ENCODE measurements at places on chromosomes 4 and X.

DNA sequence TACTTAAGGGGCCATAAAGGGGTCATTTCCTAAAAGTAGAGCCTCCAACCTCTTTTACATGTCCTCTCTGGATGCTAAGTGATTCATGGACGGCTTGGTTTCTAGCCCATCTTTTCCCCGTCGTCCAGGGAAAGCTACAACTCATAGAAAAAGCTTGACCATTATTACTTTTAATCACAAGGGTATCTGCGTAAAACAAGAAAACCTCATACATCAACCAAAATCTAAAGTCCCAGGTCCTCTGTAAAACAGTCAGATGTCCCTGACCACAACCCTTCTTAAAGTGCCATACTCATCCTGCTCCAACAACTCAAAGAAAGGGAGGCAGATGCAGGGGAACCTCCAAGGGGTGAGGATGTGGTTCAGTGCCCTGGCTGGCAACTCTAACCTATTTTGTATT, 29.6 kb downstream of the ADGRA3 start:
- DNase-seq, result peak; percentile 22

DNA sequence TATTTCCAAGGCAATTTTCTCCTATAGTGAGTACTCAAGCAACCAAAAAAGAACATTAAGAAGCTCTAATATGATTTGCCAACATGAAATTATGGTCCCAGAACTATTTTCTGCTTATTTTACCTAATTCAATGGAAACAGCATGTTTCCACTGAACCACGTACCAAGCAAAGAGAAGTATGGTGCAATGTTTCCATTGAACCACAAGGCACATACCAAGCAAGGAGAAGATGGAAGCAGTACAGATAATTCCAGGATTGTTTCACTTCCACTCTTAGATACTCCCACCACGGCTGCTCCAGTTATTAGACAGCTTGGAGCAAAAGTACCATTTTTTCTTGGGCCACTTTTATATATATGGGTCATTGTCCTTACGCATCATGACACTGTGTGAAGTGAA, 164.9 kb downstream of the RNF150 start:
- DNase-seq, result no peak

GRCh38 chrX:69107231-69107739, 58.0 kb downstream of the PJA1 start:
- DNase-seq, result no peak

GRCh38 chr4:111930659-111931058, 214.6 kb upstream of the FAM241A start:
- DNase-seq, result no peak

- no peak for DNase-seq
Observed at GRCh38 chr4:122083989-122084388, 68.1 kb upstream of the BLTP1 start.

DNA sequence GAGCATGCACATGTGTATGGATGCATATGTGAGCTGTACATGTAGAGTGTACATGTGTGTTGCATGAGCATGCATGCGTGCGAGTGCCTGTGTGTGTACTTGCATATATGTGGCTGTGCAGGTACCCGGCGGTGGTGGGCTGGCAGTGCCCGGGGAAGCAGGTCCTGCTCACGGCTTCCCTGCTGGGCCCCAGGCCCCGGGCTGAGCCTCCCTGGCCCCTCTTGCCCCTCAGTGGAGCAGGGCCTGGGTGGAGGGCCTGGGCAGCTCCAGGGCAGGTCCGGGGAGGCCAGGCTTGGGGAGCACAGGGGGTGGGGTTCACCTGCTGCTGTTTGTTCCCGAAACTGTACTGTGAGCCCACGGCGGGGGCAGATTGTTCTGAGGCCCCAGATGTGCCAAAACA, 9.4 kb downstream of the NAT8L start:
- no peak for DNase-seq

DNA sequence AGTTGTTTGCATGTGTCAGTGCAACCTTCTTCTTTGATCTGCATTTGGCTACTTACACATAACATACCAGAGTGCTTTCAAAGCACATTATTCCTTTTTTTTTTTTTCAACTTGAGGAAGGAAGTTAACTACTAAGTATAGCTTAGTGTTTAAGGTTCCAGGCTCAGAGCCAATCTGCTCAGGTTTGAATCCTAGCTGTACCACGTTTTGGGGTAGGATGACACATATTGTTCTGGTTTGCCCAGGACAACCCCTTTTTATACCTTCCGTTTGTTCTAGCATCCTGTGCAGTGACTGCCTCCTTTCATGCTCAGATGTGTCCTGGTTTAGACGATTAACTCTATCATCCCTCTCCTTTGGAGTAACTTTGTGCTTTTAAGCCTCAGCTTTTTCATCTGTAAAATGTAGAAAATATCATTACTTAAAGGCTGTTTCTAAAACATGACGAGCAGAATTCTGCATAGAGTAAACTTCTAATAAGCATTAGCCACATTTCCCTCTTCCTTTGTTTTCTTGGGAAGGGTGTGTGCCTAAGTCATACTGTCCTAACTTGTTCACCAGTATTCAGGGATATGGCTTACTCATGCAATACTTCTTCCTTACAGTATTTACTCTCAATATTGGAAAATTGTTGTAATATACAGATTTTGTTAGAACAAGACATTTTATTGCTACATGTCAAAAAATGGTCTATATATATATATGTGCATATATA, 281.3 kb downstream of the C4orf33 start:
- DNase-seq, result no peak

DNA sequence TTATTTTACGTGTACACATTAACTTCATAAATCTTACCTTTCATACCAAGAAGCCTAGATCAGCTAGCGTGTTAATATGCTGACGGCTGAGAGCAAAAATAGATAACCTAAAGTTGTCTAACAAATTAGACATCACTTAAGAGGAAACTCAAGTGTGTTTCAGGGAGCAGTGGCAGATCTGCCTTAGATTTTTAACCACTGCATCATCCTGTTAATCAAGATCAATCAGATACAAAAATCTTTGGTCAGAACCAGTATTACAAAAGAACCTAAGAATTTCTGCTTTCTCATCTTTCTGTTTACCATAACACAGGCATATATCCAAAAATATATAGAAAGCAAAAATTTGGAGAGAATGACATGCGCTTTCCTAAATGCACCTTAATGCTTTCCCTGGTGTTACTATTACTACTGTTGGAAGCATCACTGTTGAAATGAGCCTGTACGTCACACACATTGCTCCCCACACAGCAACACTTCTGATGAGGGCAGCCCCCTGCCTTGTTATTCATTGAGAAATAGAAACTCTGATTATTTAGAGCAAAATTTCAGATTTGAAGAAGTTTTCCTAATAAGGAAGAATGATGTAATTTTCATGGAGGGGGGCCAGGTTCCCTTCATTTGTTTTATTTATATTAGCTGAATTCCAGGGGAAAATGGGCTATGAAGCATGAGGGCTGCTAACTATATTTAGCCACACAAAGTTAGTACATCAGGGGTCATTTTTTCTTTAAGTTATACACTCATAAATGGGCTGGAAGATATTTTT, 152.3 kb downstream of the CBR4 start:
- peak; percentile 63 for DNase-seq

DNA sequence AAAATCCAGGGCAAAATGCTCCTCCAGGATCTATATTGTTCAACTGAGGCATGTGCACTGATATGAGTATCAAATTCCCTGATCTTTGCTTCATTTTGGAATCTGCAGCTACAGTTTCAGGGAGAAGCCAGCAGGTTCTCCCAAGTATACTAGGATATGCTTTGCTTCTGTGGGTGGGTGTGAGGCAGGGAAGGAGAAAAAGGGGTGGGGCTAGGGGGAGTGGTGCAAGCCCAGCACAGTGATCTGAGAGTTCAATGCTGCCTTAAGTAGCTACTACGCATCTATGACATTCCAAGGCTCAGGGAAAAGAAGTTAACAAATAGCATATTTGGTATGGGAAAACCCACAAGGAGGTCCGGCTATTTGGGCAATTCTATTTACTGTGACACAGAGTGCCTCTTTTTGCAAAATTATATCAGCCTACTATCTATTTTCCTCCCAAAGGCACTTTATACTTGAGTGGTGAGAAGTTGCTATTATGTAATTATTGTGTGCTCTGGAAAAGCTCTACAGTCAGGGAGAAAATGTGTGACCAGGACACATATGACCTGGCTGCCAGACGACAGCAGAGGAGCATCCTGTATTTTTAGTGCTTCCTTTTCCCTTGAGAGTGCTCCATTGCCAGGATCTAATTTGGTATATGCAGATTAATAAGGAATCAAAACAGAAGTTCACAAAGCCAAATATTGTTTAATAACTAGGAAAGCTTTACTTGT, 162.0 kb downstream of the RNF150 start:
- DNase-seq, result no peak

Data from M059J (cell line).